ENCODE measurements at places on chromosomes 16 and 17. TPM values are rescaled to one million over a fixed set of nuclear protein-coding genes. Genes with fewer than 3 reads are reported as not detected.

- H3K4me3 ChIP-seq, result no peak overlapping the region
- H3K36me3 ChIP-seq, result no peaks in the 10 kb centered on the region
- peaks cover 6% of the 10 kb centered on the region for H3K27me3 ChIP-seq
- peak overlapping the region; percentile 18 for H3K27ac ChIP-seq
- peaks cover 18% of the 10 kb centered on the region for H3K4me1 ChIP-seq
- no peak for DNase-seq
Measured at GRCh38 chr17:67636834-67637520, 80.8 kb upstream of the NOL11 start.

C16orf92 gene
- not detected for total RNA-seq

CRYBA1 gene
- total RNA-seq, result 2.7 TPM

DNA sequence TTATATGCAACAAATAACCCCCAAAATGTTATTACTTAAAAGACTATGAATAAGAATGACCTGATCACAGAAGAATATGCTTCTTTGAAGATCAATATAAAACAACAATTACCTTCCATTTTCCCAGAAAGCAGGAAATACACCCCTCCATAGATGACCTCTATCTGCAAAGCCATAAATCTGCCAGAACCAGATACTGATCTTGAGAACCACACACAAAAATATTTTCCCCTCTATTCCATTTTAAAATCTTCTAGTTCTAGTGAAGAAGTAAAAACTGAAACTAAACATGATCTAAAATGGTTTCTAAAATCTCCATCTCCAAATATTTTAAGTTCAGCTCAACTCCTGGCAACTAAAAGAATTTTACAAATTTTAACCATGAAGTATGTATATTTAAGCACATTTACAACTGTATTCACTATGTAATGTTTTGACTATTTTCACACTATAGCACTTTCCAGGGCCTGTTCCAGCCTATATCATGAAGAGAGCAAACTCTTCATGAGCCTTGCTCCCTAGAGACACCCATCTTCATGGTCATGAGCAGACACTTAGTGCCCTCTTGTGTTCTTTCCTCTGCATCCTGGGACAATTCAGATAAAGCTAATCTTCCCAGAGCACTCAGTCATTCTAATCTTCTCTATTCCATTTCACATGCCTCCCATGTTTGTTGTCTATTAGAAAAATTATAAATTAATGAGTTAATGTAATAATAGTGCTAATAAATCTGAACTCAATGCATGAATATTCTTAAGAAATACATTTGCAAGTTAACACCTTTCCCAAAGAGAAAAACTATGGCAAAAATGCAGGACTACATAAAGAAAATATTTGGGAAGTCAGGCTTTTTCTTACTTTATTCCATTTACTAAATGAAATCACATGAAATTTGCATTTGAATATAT lies 87.0 kb downstream of the HELZ start:
- no peak for DNase-seq
- no peak overlapping the region for H3K4me3 ChIP-seq
- no peaks in the 10 kb centered on the region for H3K27me3 ChIP-seq

Data from glutamatergic neuron (in vitro differentiated cells).